Activated naive CD4-positive, alpha-beta T cell (primary cell): ENCODE measurements at places on chromosomes 5 and 9.
A peak's percentile ranks its signal among the peaks of the same experiment; 100 is the strongest.

GRCh38 chr9:126330536-126330935, 3.9 kb downstream of the MVB12B start:
- DNase-seq = no peak

GRCh38 chr5:14231156-14231555, 88.0 kb downstream of the TRIO start:
- DNase-seq = no peak

- no peak for DNase-seq
Measured at GRCh38 chr9:122234022-122234748, 5.4 kb upstream of the LHX6 start.

GRCh38 chr5:55037890-55038289, 13.8 kb downstream of the GZMK start:
- no peak for DNase-seq

GRCh38 chr5:73892806-73893205, 266.8 kb downstream of the ARHGEF28 start:
- no peak for DNase-seq

GRCh38 chr5:150137168-150137957, 18.3 kb downstream of the PDGFRB start:
- no peak for DNase-seq

DNA sequence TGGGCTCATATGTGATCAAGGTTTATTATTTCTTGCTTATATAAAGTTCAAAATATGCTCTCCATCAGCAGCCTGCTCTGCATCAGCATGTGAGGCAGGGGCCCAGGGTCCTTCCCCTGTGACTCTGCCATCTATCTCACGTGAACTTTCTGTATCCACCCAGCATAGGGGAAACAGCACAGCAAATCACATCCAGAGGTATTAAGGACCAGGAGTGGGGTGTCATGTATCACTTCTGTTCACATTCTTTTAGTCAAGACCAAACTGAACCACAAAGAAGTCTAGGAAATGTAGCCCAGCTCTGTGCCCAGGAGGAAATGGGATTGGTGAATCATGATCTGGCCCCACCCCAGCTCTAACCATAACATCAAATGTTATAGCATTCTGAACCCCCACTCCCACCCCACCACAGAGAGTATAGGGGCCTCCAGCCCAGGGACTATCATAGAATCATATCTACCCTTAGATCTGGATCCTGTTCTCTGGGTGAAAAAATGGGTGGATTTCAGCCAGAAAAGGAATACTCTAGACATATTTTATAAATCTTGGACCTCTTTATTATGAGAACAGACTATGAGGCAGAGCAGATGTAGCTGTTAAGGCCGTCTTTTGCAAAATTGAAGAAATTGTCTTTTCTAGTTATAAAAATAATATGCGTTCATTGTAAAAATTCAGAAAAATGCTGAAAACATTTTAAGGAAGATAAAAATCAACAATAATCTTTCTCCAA, 473.7 kb downstream of the ARHGEF28 start:
- no peak for DNase-seq

DNA sequence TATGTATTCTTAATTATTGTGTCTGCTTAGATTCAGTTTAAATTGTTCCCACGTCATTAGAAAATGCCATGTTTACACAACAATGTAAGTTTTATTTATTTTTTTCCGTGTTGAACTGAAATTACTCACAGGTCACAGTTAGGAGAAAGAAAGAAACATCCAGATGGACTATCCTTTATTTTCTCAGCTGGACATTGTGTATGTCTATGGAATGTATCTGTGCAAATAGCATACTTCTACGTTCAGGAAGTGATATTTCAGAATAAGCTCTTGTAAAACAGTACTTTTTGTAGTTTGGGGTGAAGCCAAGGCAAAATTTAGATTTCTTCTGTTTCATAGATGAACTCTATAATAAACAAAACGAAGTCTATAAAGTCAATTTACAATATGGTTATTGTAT, 249.0 kb upstream of the ZNF608 start:
- no peak for DNase-seq

DNA sequence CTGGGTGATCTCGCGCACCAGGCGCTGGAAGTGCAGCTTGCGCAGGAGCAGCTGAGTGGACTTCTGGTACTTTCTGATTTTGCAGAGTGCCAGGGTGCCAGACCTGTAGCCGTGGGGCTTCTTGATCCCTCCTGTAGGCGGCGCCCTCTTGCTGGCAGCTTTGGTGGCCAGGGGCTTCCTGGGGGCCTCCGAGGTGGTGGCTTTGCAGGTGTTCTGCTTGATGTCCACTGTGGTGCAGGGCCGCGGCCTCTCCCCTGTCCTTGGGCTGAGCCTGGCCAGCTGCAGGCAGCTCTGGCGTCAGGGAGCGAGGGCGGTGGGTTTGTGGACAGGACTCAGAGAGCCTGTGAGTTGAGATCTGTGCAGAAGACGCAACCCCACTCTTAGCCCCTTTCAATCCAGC, 36.1 kb downstream of the TAF11L14 start:
- DNase-seq = no peak

GRCh38 chr9:70813141-70813540, 308.3 kb downstream of the TRPM3 start:
- DNase-seq = no peak

DNA sequence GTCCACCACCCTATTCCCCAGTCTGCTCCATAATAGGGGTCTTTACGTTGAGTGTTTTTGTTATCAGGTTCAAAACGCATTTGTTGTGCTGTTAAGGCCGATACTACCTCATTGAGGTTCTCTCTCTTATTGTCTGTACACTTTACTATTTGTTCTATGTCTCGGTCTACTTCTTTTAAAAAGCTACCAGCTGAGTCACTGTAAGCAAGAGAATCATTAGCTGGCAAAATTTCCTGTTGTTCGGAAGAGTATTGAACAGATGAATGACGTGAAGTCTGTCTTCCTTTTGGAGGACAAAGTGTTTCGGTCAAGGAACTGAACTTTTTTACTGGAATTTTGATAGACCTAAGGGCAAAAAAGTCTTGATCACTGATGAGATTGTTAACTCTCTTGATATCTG, 10.3 kb downstream of the LYSMD3 start:
- no peak for DNase-seq

GRCh38 chr5:32195265-32195664, 21.1 kb upstream of the GOLPH3 start:
- DNase-seq = no peak

- DNase-seq = no peak
Measured at GRCh38 chr5:83856881-83857280, 136.2 kb upstream of the HAPLN1 start.

GRCh38 chr5:113178073-113178779, 201.6 kb downstream of the DCP2 start:
- no peak for DNase-seq

DNA sequence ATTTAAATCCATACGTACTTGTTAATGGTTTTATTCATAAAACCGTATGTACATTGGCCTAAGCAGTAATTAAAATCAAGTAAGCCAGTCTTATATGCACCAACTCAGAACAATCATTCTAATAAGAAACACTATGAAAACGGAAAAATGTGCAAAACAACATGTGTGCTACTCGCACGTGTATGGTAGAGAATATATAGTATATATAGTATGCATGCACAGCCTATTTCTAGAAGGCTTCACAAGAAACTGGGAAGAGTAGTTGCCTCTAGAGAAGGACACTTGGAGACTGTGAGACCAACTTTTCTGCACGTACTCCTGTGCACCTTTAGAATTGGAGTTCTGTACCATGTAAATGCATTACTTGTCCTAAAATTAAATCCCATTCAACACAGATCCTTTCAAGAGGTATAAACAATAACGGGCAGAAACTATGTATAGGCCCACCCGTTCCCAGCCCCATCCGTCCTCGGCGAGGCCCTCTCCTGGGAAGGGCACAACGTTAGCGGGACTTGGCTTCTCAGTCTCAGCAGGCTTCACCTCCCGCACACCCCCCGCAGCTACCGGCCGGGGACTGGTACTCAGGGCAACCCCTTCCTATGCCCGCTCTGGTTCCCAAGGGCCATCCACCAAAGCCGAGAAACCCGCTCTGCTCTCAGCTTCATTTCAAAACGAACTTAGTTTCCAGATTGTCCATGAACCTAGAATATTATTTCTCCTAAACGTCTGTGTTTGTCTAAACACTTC, 2.0 kb downstream of the CDC14B start:
- no peak for DNase-seq

GRCh38 chr5:179278119-179278518, 67.1 kb downstream of the ADAMTS2 start:
- no peak for DNase-seq

DNA sequence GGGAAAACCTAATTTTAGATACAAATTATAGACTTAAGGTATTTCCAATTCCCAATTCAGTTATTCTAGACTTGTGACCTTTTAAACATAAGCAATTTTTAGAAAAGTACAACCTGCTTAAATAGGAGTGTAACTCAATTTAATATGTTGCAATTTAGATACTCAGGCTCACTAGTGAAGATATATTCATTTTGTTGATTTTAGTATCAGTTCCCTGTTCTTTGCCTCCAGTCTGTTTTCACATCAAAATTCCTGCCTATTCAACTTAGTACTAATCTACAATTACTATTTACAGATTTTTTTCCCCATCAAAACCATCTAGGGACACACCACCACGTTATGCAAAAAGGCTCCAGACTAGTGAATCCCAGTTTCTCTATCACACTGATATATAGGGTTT, 30.4 kb downstream of the PWWP2A start:
- DNase-seq = no peak

GRCh38 chr5:109614981-109615380, 74.7 kb upstream of the MAN2A1 start:
- DNase-seq = no peak

DNA sequence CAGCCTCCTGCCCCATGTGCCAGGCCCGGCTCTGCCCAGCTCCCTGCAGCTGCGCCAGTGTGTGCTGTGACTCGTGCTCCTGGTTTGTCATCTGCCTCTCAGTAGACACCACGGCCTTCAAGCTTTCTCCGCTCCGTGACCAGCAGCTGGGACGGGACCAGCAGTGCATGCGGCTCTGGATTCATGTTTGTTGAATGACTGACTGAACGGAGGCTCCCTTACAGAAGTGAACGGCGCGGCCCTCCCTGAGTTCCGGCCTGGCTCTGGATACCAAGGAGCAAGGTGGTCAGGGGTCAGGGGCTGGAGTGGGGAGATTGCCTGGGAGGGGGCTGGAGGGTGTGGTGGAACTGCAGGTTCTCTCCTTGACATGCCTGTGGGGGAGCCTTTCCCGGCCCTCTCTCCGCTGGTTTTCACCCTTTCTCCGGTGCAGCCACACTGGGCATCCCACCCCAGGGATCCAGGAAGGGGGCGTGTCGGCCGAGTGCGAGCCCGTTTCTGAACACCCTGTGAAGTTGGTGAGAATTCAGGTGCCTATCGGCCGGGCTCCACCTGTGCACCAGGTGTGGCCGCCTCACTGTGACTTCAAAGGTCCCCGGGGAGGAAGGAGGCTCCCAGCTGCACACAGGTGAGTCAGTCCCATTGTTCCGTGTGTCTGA, 11.1 kb upstream of the CEP72 start:
- DNase-seq = no peak

DNA sequence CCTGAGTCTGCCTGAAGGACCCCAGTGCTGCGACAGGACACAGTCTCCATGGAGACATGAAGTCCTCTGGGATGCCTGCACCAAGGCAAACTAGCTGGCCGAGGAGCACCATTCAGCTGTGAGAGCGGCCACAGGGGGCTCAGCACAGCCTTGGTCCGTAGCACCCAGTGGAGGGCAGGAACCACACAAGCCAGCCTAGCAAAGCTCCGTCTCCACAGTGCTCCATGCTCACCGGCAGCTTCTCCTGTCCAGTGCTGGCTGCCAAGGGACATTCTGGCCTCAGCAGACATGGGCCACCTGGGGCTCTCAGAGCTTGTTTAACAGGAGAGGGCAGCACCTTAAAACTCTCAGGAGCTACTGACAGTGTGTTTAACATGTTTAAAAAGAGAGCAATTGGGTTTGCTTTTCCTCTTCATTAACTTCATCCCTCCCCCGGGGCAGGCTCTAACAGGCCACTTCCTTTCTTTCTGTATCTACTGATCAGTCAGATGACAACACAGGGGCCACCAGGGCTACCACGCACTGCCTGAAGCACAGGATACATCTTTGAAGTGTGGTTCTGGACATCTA, 57.0 kb downstream of the SECISBP2 start:
- no peak for DNase-seq

GRCh38 chr9:19030899-19031298, 2.1 kb downstream of the SAXO1 start:
- no peak for DNase-seq

DNA sequence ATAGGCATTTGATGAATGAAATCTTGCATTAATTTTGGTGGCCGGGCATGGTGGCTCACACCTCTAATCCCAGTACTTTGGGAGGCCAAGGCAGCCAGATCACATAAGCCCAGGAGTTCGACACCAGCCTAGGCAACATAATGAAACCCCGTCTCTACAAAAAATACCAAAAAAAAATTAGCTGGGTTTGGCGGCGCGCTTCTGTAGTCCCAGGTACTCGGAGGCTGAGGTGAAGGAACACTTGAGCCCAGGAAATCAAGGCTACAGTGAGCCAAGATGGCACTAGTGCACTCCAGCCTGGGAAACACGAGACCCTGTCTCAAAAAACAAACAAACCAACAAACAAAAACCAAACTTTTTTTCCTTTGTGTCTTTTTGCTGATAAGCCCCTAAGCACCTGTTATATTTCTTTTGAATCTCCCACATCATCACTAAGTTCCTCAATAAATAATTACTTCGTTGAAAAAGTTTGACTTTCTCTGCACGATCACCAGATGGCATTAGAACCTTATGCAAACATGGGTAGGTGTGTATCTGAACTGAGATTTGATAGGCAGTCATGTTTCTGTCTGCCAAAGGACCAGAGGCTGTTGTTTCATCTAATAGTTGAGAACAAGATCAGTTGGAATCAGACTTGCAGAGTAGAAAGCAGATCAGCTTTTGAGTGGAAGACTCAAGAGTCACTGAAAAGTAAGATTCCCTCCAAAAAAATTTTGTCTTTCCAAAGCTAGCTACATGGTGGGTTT, 5.5 kb upstream of the MATR3 start:
- DNase-seq = no peak

DNA sequence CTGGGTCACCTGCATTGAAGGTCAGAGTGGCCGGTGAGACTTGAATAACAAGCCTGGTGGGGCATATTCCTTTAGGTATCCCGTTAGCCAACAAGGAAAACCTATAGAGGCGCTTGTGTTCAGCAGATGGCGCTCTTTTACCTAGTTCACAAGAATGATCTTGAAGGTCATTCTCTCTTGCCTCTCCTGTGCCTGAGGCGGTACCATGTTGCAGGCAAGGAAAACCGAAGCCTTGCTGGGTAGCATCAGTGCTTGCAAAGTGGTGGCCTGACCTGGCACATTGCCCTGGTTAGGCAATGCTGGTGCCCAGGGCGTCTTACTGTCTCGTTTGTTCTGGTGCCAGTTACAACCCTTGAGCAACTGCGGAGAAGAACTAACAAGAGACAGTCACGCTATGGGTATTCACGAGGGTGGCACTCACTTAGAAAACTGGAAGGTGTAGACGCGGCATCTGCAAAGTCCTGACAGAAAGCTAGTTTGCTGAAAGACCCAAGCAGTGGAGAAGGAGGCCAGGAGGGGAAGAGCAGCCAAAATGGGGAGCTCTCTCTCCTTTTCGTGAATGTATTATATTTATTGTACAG, 56.7 kb downstream of the AOPEP start:
- DNase-seq = no peak

DNA sequence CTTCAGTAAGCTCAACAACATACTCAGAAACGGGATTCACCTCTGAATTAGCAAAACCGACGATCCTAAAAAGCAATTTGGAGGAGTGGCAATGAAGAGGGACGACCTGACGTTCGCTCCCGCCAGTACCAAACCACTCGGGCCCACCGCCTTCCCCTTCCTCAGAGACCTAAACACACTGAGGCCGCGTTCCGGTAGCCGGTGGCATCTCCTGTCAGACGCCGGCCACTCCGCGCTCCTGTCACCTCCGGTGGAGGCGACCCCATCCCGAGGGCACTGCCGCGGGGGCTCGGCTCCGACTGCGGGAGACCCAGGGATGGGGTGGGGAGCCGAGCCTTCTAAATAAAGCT, 617 bp downstream of the PPP6C start:
- DNase-seq = peak; percentile 36
